Gastroesophageal sphincter (tissue), 4 donors: ENCODE measurements at places on chromosomes 4 and X. TPM values are rescaled to one million over a fixed set of nuclear protein-coding genes. Genes with fewer than 3 reads are reported as not detected.
A peak's percentile ranks its signal among the peaks of the same experiment; 100 is the strongest.

DNA sequence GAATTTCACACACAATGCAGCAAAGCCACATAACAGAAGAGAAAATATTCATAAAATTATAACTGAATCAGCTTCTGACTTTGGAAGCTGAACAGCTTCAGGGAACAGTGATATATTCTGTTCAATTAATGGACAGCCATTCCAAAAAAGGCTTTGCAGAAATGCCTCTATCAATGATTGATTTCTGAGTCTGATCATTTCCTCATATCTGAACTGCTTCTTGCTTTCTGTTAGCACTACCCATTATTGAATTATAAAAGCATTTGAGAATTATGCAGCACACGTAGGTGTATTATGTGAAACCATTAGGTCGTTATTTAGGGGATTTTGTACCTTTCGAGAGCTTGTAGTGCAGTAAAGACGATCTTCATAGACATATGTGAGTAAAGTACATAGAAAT, 159.6 kb downstream of the STIM2 start:
- no peak for ATAC-seq

Gene SERPINA7
- not detected for total RNA-seq

Gene UGT2A2
- not detected for total RNA-seq

- ATAC-seq, result no peak
Observed at GRCh38 chr4:169766741-169767140, 9.0 kb upstream of the HPF1 start.

Gene COL4A5
- total RNA-seq, result 163 TPM

DNA sequence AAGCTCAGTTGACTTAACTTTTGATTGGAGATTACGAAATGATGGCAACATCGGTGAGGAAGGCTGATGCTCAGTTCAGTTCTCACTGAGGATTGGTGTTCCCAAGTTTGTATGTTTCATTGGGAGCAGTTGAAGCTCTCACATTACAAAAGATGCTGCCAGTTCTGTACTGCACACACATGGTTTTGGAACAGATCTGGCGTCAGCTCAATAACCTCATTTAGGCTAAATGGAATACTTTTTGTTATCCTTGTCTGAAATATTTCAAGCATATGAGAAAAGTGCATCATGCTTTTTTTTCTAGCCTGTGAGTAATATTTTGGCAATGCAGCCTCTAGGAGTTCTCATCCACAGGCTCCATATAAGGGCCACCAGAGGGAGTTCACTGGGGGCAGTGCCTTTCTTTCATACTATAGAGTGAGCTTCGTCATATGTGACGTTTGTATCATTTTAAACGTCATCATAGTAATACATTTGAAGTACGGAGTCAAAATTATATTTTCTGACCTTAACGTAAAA, 4.1 kb downstream of the ENPEP start:
- peak; percentile 55 for ATAC-seq

DNA sequence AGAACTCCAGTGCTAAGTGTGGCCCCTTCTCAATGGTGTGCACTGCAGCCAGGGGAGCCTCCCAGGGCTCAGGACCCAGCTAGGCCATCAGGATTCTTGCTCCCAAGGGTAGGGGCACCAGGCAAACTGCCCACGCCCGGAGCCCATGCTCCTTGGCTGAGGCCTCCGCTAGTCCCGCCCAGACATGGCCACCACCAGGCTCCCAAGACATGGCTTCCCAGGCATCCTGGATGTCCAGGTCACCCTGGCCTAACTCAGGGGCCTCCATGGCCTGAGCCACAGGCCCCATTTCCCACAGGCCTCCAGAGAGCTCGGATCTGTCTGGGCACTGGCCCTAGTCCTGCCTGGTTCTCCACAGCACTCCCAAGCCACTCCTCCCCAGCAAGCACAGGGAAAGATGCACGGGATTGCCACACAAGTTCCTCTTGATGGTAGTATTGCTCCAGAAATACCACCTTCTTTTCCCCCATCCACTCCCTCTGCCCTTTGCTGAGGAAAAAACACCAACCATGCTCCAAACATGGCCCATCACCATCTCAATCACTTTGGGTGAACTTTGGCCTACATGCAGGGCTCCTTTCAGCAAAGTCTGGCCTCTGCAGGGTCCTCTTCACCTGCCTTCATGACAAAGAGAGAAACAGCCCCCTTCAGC, 274.7 kb upstream of the AGTR2 start:
- ATAC-seq, result no peak

- no peak for ATAC-seq
Observed at GRCh38 chr4:136861091-136861490, 671.2 kb downstream of the PCDH18 start.

DNA sequence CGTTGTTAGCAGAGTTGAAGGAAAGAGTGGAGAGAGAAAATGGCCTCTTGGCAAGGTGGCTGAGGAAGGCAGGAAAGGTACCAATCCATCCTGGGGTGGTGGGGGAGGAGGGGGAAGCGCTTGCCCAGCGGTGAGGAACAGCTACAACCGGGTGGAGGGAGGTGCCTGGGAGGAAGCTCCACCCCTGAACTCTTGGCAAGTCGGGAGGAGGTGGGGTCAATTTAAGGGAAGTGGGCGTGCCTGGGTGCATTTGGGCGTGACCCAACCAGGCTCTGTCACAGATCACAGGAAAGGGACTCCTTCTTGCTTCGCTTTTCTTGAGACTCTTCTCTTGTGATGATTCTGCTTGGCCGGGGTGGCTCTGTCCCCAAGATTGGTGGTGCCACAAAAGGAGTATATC, 41.7 kb downstream of the BCORL1 start:
- peak; percentile 86 for ATAC-seq

GRCh38 chrX:45956191-45956870, 588.9 kb downstream of the ZNF674 start:
- no peak for ATAC-seq

- peak; percentile 70 for ATAC-seq
Observed at GRCh38 chrX:108285918-108286317, 152.3 kb downstream of the COL4A6 start.

Gene CXorf65
- not detected for total RNA-seq

- ATAC-seq, result no peak
Observed at GRCh38 chrX:68376373-68376772, 56.9 kb downstream of the OPHN1 start.

DNA sequence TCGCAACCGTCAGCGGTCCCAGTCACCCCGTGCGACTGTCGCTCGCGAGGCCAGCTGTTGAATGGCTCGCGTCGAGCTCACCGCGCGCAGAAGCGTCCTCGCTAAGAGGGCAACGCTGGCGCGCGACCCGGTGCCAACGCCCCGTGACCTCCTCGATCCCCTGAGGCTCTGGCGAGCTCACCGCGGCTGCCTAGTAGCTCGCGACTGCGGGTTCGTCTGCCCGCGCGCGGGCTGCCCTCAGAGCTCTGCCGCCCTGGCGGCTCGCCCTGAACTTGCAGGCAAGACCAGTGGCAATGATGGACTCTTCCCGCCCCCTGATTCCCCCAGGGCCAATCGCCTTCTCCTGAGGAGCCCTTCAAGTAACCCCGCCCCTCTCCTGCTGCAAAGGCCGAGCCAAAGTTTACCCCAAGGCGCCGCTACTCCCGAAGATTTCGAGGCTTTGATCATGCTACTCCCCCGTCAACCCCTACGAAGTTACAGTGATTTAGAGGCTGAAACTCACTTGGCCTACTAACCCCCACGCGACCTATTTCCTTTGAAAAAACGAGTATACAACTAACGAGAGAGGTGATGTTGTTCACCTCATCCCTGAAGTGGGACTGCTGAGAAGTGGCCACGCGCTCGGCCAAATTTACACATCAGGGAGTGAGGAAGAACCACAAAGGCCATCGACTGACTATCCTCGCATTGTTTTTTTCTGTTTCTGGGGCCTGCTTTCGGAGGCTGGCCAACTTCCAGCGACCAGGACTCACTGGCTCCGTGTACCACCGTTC, 37.5 kb downstream of the PGRMC1 start:
- ATAC-seq, result peak; percentile 36

- ATAC-seq, result no peak
Observed at GRCh38 chr4:156052116-156052515, 98.5 kb upstream of the CTSO start.

- no peak for ATAC-seq
Observed at GRCh38 chrX:69036674-69037573, 128.3 kb downstream of the PJA1 start.

DNA sequence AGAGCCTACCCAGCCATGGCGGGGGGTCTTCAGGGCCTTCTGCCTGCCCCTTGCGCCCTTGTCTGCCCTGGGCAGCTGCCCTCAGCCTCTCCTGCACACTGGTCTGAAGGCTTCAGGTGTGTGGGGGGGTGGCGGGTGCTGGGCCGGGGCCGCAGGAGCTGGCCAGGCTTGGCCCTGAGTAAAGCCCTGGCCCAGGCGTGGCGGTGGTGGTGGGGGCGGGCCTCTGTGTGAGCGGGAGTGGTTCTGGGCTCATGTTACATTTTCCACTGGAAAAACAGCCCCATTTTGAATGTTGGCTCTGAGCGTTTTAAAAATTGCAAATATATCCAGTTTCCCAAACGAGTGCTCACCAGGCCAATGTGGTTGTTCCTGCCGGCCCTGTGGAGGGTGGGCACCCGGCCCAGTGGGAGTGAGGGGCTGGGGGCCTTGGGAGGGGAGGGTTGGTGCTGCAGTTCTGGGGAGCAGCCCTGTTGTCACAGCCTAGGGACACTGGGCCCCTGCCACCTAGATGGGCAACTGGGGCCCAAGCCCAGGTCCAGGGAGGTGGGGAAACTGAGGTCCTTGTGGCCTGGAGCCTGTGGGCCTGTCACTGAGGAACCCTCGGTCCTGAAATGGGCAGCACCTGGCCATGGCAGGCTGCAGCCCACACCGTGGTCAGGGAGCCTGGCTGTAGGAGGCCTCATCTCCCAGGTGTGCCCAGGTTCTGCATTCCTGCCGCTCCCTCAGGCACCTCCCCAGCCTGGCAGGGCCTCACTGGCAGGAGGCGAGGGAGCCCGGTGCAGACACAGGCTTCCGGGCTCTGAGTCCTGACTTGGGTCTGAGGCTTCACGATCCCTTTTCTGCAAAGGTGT, 28.3 kb downstream of the FGFRL1 start:
- ATAC-seq, result peak; percentile 26

DNA sequence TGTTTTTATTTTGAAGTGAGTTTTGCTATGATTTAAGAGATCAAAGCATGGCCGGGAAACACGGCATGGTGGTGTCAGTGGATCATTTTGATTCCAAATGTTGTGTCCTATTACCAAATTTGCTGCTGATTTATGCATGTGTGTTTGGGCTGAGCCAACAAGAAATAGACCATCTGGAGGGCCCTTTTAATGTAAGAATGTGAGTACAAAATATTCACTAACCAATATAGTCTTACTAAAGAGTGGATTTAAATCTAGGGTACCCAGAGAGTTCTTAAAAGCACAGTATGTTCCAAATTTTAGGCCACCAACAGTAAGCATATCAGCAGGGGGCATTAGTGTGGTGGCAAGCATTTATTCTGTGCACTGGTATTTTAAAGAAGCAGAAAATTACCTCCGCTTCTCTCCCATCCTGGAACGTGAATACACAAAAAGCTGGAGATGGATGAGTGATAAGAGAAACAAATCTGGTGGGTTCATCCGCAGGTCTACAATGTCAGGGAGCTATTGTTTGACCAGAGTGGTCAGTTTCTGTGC, 444.4 kb upstream of the IGFBP7 start:
- no peak for ATAC-seq

DNA sequence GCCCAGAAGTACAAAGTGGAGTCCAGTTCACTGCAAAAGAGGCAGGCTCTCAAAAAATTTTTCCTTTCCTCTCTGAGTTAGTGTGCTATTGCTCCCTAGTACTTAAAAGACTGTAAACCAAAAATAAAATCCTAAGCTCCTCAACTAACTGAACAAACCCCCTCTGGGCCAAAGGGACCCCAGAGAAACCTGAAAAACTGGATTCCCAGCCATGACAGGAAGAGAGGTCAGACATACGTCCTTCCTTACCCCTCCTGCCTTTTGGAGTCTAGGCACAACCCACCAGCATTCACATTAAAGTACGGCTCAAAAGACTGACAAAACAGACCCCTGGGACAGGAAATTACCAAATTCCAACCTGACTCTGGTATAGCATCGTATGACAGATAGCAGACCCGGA, 957.9 kb upstream of the PRKX start:
- no peak for ATAC-seq

Gene WAS
- total RNA-seq, result 5.4 TPM

DNA sequence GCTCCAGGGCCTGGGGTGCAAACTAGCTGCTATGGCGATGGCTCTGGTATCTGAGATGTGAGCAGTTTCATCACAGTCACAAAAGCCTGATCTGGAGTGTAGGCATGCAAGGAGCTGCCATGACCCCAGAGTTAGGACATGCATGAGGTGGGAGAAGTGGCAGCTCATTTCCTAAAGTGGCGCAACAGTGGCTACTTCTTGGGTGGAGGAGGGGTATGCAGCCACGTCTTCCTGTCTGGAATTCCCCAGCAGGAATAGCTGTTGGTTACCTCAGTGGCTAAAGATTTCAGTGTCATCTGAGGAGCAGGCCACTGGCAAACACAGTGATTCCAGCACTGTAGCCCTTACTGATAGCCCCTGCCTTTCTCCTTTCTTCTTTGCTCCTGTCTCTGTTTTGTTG, 1382.5 kb downstream of the C4orf33 start:
- ATAC-seq, result peak; percentile 22

Gene AGA
- 18.5 TPM for total RNA-seq

DNA sequence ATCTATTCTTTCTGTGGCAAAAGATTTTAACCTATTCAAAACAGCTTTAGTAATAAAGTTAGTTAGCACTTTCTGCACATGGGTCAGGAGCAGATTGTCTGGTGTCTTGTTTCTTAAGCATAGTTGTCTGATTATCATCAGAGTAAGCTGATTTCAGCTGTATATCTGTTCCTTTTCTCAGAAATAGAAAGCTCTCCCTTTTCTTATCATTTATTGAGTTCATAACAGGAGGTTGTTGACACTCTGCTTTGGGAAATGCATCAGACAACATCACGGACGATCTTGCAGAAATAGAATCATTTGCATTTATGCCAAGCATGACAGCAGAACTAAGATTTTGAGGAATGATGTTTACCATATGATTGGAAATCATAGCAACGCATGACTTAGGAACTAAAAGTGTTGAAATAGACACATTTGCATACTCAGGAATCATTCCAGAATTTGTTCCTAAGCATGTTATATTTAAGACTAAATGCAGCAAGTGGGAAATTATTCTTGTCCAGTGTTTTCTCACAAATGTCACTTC, 66.7 kb downstream of the RBMX2 start:
- ATAC-seq, result no peak

Gene FDCSP
- not detected for total RNA-seq

DNA sequence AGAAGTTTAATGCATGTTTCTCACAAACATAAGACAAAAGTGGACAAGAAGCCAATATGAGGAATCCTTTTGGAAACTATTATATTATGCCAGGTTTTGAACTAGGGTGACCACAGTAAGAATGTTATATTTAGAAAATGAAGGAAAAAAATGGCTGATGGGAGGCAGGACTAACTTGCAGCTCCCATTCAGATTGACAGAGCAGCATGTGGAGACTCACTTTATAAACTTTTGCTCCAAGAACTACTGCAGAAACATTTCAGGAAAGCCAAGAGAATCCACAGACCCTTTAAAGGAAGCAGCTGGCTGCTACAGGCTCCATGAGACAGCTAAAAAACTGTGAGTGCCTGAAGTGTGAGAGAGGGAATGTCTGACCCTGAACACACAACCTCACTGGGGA, 738.6 kb upstream of the GRIA3 start:
- ATAC-seq, result no peak

- ATAC-seq, result no peak
Observed at GRCh38 chrX:107454302-107454701, 4.8 kb downstream of the FRMPD3 start.

Gene CLCN4
- 1.8 TPM for total RNA-seq
